ENCODE measurements at places on chromosomes 5 and 9.

GRCh38 chr5:41722359-41722950, 147.8 kb downstream of the OXCT1 start:
- no peak for DNase-seq

DNA sequence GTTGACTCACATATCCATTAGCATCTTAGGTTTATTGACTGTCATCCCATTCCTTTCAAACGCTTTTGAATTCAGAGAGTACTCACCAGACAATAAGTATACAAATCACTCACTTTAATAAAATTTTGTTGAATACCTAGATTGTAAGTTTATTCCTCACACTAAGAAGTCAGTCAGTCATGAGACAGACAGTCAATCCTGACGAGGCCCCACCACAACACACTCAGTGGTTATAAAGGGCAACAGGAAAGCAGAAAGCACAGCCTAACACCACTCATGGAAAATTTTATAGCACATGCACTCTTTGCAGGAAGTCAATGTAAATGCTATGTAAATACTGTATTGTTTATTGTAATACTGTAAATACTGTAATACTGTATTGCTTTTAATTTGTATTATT, 176.3 kb upstream of the PTGER4 start:
- DNase-seq = no peak

GRCh38 chr9:93184432-93185265, 710 bp downstream of the WNK2 start:
- peak; percentile 45 for DNase-seq

GRCh38 chr5:31850981-31851689, 212.2 kb downstream of the PDZD2 start:
- no peak for DNase-seq

DNA sequence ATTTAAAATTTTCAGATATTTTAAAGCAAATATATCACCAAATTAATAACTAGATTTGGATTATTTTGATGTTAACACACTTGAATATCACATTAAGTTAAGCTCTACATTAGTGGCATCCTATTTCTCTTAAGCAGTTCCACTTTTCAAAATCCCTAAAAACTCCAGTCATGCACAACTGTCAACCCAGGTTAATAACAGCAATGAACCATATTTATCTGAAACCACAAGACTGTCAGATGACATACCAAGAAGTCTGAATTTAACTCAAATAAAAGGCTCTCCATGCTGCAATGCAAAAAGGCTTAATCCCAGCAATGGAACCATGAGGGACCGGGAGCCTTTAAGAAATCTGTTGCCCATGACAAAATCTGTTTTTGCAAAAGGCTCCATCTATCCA, 27.5 kb downstream of the FNIP1 start:
- no peak for DNase-seq

- no peak for DNase-seq
Observed at GRCh38 chr9:126401107-126401506, 74.5 kb downstream of the MVB12B start.

DNA sequence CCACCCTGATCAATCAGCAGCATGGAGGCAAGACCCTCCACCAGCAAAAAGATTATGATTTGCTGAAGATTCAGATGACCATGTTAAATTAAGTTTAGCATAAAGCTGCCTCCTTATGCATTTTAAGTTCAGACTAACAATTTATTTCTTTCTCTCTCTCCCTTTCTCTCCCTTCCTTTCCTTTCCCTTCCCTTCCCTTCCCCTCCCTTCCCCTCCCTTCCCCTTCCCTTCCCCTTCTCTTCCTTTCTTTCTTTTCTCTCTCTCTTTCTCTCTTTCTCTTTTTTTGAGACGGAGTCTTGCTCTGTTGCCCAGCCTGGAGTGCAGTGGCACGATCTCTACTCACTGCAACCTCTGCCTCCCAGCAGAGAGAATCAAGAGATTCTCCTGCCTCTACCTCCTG, 1.4 kb upstream of the MELK start:
- DNase-seq = no peak

- DNase-seq = no peak
Observed at GRCh38 chr9:68653141-68653595, 51.9 kb upstream of the PIP5K1B start.

DNA sequence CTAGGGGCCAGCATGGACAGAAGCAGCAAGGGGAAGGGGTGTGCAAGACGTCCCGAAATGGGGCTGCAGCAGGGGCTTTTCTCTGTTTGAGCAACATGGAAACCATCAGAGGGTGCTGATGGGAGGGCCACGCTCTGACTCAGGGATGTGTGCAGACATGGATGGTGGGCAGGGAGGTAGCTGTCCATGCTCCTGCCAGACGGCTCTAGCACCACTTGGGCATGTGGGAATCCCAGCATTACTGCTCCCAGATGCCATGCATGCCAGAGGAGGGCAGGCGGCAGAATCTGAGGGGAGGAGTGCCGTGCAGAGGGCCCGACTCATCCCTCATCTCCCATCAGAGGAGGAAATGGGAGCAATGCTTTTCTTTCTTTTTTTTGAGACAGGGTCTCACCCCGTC, 45.6 kb upstream of the SLC25A51 start:
- DNase-seq = no peak

GRCh38 chr5:81555865-81556264, 161.9 kb upstream of the ACOT12 start:
- no peak for DNase-seq

- DNase-seq = no peak
Observed at GRCh38 chr5:23014825-23015224, 161.7 kb upstream of the CDH12 start.

GRCh38 chr5:142324136-142324870, 518 bp downstream of the SPRY4 start:
- no peak for DNase-seq

GRCh38 chr5:111820072-111820471, 63.1 kb upstream of the NREP start:
- no peak for DNase-seq

DNA sequence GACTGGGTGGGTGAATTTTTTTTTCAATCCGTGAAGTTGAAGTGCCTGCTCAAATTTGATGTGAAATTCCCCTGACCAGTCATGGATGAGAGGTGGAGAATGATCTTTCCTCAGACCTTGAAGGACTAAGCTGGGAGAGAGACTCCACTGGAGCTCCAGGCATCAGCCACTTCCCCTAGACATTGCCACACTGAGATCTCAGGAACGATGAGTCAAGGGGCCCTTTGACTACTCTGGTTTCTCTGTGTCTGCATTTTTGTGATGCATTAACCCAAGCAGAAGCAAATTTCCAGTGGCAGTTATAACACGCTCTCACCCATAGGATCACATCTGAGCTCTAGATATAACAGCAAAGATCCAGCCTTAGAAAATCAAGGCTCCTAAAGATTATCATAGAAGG, 171.2 kb upstream of the KIF2A start:
- DNase-seq = no peak

GRCh38 chr5:118310401-118310800, 677.9 kb downstream of the DTWD2 start:
- no peak for DNase-seq

- no peak for DNase-seq
Observed at GRCh38 chr9:124254261-124254682, 3.5 kb upstream of the NEK6 start.

DNA sequence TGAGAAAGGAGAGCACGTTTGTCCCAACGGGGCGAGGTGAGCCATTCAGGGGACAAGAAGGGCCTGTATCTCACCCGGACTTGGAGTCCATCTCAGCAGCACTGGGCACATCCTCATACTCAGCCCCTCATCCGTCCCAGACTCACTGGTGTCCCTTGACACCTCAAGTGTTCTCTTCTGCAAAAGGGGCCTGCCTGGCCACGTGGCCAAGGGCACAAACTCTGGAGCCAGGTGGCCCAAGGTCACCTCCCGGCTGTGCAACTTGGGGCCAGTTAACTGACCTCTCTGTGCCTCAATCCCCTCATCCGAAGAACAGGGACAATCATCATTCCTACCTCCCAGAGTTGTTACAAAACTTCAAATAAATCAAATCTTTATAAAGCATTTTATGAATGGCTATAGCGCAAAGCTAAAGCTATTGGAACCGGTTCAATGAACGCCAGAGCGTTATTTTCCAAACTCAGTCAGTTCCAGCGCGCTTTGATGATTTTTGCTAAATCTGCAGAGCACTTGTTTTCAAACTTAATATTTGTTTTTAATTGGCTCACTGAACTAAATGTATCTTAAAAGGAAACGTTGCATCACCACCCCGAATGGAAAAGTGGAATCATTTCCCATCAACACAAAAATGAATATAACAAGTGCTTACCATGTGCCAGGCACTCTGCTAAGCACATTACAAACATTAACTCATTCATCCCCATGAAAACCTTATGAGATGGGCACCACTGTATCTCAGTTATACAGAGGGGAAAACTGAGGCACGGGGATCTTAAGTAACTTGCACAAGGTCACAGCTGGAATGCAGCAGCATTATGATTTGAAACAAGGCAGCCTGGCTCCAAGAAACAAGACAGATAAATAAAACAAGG, 49.3 kb downstream of the DUSP1 start:
- no peak for DNase-seq

DNA sequence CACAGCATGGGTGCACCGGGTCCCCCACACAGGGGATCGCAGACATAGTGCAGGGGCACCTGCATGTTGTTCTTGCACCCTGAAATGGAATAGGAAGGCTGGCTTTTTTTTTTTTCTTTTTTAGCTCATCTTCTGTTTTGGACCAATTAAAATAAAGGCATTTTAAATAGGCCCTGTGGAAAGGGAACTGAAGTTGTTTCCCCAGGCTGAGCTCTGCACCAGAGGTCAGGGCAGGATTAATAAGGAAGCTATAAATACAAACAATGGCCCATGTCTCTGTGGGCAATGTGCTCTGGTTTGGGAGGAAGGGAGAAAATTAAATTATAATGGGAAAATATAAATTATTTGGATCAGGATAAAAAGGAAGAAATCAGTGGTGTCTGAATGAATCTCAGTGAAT, 21.2 kb upstream of the KCNMB1 start:
- no peak for DNase-seq

DNA sequence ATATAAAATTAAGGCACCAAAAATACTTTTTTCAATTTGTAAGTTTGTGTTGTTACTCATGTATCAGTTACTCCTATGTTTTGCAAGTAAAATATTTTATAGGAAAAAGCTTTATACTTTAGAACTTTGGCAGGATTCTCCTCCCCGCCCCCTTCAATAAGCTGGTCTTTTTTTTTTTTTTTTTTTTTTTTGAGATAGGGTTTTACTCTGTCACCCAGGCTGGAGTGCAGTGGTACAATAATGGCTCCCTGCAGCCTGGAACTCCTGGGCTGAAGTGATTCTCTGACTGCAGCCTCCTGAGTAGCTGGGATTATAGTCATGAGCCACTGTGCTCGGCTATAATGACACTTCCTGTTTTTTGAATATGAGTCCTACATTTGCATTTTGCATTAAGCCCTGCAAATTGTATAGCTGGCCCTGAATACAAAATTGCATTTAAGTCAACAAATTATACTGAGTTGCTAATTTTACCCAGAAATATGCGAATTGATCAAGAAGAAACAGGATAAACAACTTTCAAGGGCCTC, 192.9 kb downstream of the PIK3R1 start:
- DNase-seq = no peak

DNA sequence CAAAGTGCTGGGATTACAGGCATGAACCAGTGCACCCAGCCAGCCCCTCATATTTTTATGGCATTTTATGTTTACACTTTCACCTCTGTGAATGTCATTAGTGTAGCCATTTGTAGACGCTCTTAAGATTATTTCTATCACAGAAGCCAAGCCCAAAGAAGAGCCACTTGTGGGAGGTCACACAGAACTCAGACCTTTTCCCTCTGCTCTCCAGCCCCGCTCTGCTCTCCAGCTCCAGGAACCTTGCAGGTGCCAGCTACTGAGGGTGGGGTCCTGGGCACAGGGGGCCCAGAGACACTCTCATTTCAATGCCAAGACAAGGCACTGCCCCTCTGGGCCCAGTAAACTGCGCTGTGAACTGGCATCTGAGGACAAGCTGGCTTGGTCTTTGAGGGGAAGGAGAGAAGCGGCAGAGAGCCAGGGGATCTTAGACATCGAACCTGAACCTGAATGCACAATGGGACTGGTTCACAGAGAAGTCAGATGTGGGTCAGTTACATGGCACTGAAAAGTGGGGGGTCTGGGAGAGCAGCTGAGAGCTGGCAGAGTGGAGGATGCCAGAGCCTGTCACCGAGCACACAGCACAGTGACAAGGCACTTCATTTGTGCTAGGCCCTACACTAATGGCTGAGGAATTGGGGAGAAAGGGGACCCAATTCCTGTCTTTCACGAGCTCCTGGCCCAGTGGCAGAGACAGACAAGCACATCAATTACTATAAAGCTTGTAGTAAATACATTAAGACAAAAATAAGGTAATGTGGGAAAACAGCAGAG, 16.7 kb downstream of the ANXA6 start:
- no peak for DNase-seq

- DNase-seq = no peak
Observed at GRCh38 chr9:19113964-19114679, 11.4 kb upstream of the HAUS6 start.

DNA sequence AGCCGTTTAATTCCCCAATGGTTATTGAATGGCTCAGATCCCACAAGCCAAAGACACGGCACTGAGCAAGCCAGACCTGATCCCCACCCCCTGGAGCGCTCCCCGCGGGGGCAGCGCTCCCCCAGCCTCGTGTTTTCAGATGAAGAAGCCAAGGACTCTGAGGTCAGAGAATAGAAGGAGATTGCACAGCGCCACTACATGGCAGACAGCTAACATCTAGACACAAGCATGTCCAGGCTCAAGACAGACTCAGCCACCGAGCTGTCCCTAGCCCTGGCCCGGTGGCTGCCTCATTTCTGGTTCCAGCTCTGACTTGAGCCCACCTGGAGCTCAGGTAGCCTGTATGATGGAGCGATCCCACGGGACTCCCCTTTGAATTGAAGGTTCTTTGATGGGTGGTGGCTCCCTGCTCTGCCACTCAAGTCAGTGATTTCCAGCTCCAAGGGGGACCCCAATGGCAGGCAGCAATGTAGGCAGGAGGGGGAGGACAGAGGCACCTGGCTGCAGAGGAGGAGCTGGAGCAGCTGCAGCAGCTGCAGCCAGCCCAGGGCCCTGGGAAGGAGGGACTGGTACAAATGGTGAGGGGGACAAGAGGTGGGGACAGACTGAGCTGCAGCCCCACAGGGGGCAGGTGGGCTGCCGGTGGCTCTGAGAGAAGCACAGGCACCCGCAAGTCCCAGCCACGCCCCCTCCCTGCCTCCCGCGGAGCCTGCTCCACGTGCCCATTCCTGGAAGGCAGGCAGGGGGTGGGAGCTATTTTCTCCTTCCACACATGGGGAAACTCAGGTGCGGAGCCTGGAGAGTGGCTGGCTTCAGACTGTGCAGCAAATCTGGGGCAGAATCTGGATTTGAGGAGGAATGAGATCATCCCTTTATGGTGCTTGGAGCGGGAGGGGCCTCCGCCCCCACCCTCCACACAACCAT, 40.2 kb downstream of the NTNG2 start:
- DNase-seq = no peak

- DNase-seq = no peak
Observed at GRCh38 chr5:34751807-34752736, 86.9 kb upstream of the TTC23L start.

- DNase-seq = no peak
Observed at GRCh38 chr9:126411948-126412284, 85.3 kb downstream of the MVB12B start.

DNA sequence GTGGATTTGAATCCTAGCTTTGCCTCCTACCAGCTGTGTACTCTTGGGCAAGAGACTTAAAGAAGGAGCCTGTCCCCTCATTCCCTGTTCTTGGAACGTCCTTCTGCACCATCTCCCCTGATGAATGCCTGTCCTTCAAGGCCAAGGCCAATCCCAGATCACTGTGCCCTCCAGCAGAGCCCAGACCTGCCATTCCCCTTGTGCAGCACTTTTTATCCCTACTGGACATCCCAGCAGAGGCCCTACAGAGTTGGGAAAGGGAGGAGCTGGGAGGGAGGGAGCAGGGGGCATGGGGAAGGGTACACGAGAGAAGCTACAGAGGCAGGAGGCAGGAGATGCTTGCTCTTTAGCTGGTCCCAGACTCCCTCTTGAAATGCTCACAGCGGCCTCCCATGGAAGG, 223.9 kb downstream of the PBX3 start:
- DNase-seq = no peak
